ENCODE measurements at places on chromosomes 6 and 20.
A peak's percentile ranks its signal among the peaks of the same experiment; 100 is the strongest.

GRCh38 chr6:79463621-79464050 lies 73.6 kb downstream of the LCA5 start:
- DNase-seq: peak; percentile 80

GRCh38 chr6:878179-878578 lies 185.2 kb upstream of the EXOC2 start:
- no peak for DNase-seq

GRCh38 chr6:13924949-13925881 lies at the start of gene RNF182:
TSS of gene RNF182 (plus strand) at chr6:13924952. CDS start at chr6:13977120, 52,168 bp downstream.
- no peak for DNase-seq

DNA sequence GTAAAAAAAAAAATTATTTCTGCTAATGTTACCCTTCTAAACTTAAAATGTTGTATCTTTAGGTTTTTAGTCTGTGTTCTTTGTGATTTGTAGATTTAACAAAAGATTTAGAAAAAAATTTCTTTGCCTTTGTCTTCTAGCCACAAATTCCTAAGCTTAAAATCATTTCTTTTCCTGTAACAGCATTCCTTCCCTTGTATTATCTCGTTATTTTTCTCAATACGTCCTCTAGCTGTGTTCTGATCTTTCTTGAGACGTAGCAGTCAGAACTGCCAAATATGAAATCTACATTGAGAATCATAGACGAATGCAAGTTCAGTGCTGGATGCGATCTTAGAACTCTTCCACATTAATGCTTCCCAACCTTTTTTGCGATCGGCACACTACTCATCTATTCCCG lies 283.1 kb downstream of the UTRN start:
- DNase-seq: no peak

- no peak for DNase-seq
Observed at GRCh38 chr6:135222623-135223022, 41.5 kb downstream of the MYB start.

DNA sequence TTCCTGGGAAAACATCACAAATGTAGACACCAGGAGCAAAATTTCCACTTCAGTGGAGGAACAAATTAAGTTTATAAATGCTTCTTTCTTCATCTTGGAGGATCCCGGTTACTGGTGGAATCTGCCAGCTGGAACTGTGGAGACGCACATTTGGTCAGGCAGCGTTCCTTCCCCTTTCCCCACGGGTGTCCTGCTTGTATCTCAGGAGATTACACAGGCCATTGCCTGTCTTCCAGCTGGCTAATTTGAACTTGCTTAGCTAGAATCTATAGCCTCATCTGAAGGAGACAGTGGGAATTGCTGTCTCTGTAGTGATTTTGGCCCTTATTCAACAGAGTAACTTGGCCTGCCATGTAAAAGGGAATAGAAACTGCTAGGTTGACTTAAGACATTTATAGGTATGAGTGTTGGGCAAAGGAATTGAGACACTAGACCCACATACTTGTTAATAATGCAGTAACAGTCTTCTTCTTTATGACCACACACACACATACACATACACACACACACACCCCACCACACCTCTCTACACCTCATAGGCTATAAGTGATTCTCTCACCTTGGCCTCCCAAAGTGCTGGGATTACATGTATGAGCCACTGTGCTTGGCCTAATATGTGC lies 34.4 kb downstream of the TSBP1 start:
- no peak for DNase-seq

DNA sequence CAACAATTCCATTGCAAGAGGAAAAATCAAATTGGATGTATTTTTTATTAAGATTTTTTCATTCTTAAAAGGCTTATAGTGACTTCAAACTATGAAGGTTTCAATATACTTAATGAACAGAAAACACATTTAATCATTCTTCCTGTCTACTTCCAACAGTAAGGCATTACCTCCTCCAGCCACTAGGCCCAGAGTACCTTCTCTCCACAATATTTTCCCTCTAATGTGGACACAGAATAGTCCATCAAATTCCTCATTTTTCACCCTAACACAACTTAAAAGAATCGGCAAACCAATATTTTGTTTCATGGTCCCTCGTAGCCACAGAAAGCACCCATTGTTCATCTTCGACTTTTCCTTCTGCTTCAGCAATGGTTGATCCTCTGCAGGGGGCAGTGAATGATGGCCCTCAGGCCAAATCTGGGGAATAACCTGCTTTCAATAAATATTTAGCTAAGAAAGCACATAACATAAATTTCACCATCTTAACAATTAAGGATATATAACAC lies 335.4 kb upstream of the ID4 start:
- no peak for DNase-seq

- DNase-seq: no peak
Observed at GRCh38 chr6:156925718-156926607, 148.8 kb downstream of the ARID1B start.

- DNase-seq: peak; percentile 16
Observed at GRCh38 chr6:20952699-20953474, 418.6 kb downstream of the CDKAL1 start.

GRCh38 chr6:98945311-98946115 lies 2.2 kb downstream of the FBXL4 start:
- no peak for DNase-seq

DNA sequence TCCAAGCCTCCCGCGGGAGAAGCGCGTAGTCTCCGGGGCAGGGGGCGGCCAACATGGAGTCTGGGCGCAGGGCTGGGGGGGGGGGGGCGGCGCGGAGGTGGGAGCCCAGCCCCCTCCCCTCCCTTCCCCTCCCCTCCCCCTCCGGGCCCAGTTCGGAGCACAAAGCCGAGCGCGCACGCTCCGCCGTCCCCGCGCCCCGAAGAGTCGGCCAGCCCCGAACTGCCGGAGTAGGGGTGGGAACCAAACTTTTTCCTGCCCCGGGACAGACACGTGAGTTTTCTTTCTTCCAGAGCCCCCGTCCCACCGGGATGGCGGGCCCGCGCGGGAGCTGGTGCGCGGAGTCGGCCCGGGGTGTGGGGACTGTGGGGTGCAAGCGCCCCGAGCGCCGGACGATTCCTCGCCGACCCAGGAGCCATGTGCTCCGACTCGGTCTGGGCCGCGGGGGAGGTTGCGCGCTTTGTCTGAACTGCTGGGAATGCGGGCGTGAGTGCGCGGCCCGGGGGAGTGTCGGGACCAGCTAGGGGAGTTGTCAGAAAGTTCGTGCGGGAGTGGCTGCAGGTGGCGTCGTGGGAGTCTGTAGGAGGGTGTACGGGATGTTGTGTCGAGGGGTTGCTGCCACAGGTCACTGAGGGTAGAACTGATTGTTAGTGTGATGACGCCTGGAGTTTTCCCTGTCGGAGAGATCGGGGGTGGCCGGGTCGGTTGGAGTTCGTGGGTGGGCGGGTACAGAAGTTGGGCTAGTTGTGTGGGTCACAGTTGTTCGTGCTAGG lies 1.2 kb downstream of the TGIF2 start:
- peak; percentile 85 for DNase-seq

- DNase-seq: no peak
Observed at GRCh38 chr20:3796477-3797225, 541 bp downstream of the CDC25B start.

GRCh38 chr6:132907914-132908313 lies 93.5 kb downstream of the RPS12 start:
- peak; percentile 72 for DNase-seq

GRCh38 chr6:71258078-71258866 lies 30.3 kb upstream of the OGFRL1 start:
- DNase-seq: no peak

DNA sequence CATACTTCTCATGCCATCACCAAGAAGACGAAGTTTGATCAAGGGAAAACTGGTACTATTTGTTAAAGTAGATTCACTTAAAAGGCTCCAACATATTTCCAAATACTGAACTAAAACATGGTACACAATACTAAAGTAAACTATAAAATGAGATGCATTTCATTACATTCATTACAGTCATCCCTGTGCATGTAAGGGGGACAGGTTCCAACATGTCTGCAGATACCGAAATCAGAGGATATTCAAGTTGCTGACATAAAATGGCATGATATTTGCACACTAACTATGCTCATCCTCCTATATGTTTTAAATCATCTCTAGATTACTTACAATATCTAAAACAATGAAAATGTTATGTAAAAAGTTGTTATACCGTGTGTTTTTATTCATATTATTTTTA lies 893.9 kb upstream of the MANEA start:
- DNase-seq: no peak

GRCh38 chr6:141359953-141360352 lies 772.8 kb upstream of the GJE1 start:
- DNase-seq: peak; percentile 78

DNA sequence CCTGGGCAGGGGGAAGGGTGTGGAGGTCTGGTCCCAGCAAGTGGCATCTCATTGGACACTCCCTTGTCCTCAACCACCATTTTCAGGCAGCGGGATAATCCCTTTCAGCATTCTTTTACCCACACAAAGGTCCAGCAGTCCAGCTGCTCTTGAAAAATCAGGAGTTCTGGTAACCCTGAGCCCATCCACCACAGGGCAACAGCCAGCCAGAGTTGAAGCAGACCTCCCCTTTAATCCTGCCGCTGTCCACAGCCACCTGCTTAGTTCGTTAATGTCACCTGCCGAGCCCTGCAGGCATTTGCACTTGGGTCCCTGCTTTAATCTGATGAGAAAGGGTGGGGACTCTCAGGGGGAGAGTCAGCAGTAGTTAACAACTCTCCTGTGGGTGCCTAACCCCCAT lies 11.1 kb downstream of the TMEM74B start:
- DNase-seq: no peak

GRCh38 chr6:134429861-134430380 lies 112.0 kb upstream of the SGK1 start:
- DNase-seq: no peak

DNA sequence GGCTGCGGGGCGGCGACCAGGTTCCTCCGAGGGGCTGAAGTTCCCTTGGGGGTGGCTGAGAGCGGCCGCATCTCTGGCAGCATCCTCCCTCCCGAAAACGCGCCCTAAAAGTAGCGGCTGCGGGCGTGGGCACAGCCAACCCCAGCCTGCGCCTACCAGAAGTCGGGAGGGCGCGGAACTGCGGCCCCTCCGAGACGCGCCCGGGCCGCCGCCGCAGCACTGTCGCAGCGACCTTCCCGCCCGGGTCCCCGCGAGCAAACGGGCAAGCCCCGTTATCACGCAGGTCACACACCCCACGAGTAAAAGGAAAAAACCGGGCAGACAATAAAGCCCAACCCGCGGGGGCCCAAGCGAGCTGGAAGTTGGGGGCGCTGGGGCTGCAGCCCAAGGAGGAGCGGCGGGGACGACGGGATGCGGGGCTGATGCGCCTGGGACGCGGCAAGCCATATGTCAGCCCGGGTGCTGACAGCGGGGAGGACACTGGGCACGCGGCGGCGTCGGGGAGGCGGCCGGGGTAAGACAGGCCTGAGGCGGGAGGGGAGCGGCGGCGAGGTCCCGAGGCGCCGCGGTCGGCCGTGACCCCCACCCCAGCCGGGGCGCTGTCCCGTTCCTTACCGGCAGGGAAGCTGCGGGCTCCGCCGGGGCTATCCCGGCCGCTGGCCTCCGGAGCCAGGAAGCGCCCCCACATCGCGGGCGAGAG lies 659 bp downstream of the CEP85L start:
- DNase-seq: no peak

DNA sequence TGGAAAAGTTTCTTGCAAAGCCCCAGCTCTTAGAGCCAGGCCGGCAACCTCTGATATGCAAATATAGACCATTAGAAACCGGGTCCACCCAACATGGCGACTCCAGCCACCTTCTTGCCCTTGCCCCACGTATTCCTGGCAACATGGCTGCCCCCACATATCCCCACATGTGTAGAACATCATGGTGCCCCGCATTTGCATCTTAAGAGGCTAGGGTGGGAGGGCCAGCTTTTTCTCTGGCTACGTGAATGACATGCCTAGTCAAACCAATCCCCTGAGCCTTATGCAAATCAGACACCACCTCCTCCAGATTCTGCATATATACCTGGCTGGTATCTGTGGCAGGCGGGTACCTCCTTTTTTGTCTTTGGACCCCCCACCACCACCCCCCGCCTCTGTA lies 106.1 kb upstream of the PTPRT start:
- DNase-seq: no peak

DNA sequence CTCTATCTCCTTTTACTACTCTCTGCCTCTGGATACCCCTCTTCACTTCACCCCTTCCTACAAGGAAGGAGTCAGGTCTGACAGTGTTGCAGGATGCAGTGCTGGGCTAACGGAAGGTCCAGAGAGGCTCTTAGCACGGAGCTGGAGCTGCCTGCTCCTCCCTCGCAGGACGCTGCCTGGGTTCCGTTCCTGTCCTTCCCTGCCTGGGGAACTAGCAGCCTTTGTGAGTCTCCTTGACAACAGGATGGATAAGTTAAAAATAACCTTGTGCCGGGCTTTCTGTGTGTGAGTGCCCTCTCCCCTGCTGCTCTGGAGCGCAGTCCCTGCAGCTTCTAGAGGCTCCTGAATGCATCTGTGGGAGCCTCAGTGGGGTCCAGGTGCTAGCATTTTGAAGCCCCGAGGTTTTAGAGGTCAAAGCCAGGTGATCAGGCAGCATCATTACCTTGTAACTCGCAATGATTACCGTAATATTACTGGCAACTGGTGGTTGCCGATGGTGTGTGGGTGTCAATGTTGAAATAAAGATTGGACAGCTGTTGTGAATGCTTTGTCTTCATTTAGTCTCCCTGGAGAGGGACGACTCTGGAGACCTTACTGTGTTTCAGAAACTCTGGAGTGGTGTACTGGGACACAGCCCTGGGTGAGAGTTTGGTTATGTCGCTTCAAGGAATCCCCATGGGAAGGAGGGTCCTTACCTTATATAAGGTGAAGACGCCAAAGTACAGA lies 44.4 kb downstream of the CDS2 start:
- DNase-seq: no peak

DNA sequence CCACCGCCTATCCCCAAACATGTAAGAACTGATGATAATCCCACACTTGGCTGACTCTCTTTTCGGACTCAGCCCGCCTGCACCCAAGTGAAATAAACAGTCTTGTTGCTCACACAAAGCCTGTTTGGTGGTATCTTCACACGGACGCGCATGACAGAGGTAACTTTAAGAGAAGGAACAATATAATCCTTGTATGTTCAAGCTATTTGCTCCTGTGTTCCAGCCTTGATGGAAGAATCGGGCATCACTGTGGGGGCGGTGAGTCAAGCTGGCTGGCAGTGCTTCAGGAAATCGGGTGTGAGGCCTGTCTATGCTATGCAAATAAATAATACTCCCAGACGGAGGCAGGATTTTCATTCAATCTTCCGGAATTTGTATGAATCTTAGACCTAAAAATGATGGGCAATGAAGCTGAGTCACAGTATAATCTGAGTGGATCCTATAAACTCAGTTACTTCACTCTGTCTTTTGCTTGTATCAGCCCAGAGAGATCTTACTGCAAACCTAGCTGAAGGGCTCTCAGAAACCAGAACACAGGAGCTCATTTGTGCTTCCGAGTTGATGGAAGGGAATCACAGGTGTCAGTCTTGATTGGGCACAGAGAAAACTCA lies 45.2 kb upstream of the NT5E start:
- peak; percentile 92 for DNase-seq

- no peak for DNase-seq
Observed at GRCh38 chr6:3391902-3392458, 64.9 kb downstream of the SLC22A23 start.

GRCh38 chr6:132648356-132648755 lies 10.6 kb downstream of the TAAR1 start:
- DNase-seq: peak; percentile 52

Measured in NCI-H226 (cell line).